NCI-H1092 treated with DMSO at 0.1 percent for 48 hours (cell line): ENCODE measurements at places on chromosomes 3 and 15.

GRCh38 chr15:59349680-59350420 lies 22.8 kb downstream of the MYO1E start:
- no peak for DNase-seq

- peak; percentile 37 for DNase-seq
These were observed 453.7 kb downstream of the FOXP1 start for GRCh38 chr3:71129611-71130431.

GRCh38 chr3:172530101-172530561 lies 6.9 kb upstream of the TNFSF10 start:
- DNase-seq, result no peak

- no peak for DNase-seq
These were observed 90.6 kb upstream of the TNFSF10 start for GRCh38 chr3:172613845-172614244.

- DNase-seq, result no peak
These were observed 7.4 kb downstream of the A4GNT start for GRCh38 chr3:138124706-138125355.

DNA sequence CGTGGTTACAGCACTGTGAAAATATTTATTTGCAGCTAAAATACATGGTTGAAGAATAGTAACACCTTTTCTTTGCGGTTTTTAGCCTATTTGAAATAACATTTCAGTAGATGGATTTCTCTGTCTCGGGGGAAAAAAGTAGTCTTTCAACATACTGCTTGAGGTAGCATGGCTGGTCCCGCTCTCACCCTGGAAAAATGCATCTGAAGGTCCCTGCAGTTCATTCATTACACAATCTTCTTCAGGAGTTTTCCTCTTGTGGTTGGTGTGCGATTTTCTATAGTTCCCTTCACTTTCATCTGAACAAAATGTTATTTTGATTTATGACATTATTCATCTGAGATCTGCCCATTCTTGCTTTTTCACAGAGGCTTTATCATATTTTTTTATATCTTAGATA lies 75.9 kb downstream of the STRIT1 start:
- no peak for DNase-seq

- DNase-seq, result no peak
These were observed 37.8 kb upstream of the TRH start for GRCh38 chr3:129936757-129937156.

DNA sequence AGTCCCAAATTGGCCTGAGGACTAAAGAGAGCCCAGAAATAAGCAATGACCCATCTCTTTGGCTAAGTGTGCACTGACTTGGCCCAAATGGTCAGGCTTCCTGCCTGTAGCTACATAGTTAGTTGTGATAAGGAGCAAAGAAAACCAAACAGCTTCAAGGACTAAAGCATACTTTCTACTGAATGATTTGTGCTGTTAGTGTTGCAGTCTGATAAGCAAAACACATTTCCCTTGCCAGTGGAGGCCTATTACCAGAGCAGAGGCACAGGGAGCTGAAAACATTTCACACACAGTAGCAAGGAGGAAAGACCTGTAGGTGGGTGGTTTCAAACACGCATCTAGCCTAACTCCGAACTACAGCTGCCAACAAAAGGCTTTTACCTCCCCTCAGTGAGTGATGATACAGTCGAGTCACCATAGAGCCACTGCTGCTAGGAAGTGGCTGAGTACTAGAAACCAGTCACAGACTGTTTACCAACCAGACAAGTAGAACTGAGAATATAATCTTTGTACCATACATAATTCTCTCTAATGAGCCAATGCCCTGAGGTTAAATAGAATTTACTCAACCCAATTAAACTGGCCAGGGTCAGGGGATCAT lies 222.3 kb upstream of the THBS1 start:
- no peak for DNase-seq

DNA sequence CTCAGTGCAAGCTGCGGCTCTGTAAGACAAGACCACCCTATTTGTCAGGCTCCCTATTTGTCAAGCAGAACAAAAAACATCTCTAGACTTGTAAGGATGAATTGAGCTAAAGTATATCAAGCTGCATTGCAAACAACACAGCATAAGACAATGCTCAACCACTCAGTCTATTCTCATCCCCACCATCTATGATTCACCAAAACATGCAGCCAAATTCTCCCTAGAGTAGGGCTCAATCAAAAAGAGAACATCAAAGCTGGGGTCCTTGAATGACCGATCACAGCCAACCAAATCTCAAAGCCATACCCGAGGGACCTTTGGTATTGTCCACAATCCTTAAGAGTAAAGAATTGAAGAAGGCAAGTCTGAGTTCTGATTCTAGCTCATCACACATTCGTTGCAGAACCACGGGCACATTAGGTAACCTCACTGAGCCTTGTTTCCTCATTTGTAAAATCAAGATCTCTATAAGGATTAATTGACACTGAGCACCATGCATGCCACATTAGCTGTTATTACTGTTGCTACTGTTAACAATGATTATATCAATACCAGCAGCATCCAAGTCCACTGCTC lies 31.2 kb downstream of the RFTN1 start:
- no peak for DNase-seq

DNA sequence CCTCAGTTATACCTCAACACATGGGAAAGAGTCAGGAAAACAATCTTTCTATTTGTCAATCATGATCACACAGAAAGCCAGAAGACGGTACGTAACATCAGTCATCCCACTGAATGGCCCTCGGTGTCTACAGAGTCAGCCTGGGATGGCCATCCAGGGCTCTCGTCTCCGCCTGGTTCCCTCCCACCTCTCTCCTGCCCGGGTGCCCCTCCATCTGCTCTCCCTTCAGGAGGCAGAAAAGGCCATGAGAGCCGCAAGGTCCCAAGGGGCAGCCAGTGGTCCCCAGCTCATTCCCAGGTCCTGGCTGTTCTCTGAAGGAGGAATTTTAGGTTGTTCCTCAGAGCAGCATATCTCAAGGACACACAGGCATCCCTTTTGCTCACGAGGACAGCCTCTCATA lies 4.4 kb upstream of the LRRC15 start:
- DNase-seq, result no peak

GRCh38 chr3:197700095-197700494 lies 36.6 kb downstream of the RUBCN start:
- no peak for DNase-seq

DNA sequence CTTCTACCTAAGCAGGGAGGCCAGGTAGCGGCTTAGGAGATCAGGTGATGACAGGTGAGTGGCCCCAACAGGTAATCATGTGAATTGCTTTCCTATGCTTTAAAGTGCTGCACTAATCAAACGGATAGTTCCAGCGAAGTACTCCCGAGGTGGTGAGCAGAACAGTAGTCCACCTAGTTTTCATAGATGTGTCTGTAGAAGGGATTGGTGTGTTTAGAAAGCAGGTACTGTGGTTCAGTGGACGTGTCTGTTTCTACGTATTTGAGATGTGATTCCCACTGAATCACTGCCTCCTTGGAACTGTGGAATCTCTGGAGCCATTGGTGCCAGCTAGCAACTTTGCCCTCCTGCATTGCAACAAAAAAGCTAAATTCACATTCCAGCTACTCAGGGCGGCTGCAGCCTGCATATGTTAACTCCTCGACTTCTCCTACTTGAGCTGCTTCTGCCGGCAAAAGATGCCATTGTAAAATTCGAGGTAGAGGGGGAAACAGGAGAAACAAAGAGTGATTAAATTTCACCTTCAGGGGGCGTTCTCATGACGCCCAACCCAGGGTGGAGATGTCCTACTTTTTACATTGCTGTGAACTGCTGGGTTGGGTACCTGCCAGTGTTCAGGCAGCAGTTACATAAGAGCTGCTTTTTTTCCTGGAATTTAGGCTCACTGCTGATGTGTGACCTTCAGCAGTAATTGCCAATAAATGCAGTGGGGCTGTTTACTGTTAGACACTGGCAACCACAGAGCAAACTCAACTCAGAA lies 227.3 kb downstream of the ITPR1 start:
- DNase-seq, result peak; percentile 21

GRCh38 chr3:48543271-48543866 lies 13.2 kb downstream of the PFKFB4 start:
- DNase-seq, result no peak

- DNase-seq, result no peak
These were observed 120.6 kb downstream of the ATG7 start for GRCh38 chr3:11392860-11393114.

GRCh38 chr3:61177450-61177849 lies 73.8 kb downstream of the FHIT start:
- DNase-seq, result no peak

- DNase-seq, result no peak
These were observed 50.1 kb downstream of the CADPS start for GRCh38 chr3:62824965-62825592.

- DNase-seq, result no peak
These were observed 6.4 kb downstream of the C3orf52 start for GRCh38 chr3:112092496-112093179.

- no peak for DNase-seq
These were observed 49.6 kb upstream of the SLC12A8 start for GRCh38 chr3:125262161-125262560.

DNA sequence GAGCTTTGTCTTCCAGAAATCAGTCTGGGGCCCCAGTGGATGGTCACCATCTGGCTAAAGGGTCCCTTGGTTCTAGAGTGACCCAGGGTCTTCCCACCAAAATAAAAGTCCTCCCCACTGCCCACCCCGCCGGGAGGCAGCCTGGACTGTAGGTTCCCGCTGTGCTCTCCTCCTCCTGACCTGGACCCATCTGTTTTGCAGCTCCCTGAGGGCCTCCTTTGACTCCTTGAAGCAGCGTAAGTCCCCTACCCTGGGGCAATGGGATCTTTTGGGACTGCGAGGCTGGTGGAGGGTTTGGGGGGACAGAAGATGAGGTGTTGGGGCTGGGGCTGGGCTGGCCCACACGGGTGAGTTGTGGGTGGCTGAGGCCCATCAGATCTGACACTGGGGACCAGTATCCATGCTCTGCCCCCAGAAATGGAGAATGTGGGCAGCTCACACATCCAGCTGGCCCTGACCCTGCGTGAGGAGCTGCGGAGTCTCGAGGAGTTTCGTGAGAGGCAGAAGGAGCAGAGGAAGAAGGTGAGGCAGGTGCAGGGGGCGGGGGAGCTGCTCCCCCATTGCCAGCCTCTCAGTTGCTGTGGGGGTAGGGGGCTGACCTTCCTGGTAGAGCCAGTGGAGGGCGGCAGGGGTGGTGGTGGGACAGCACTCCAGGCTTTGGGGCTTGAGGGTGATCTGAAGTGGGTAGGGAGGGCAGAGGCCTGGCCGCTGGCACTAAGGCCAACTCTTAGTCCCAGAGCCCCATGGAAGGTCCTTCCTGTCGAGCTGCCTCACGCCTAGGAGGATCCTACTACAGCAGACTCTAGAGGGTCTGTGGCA lies 30.4 kb downstream of the PSTPIP1 start:
- DNase-seq, result no peak

GRCh38 chr15:48976444-48977088 lies 12.8 kb upstream of the SHC4 start:
- no peak for DNase-seq

- no peak for DNase-seq
These were observed 8.7 kb upstream of the GRM2 start for GRCh38 chr3:51698209-51698608.

GRCh38 chr3:155863072-155863784 lies 7.2 kb upstream of the GMPS start:
- no peak for DNase-seq

DNA sequence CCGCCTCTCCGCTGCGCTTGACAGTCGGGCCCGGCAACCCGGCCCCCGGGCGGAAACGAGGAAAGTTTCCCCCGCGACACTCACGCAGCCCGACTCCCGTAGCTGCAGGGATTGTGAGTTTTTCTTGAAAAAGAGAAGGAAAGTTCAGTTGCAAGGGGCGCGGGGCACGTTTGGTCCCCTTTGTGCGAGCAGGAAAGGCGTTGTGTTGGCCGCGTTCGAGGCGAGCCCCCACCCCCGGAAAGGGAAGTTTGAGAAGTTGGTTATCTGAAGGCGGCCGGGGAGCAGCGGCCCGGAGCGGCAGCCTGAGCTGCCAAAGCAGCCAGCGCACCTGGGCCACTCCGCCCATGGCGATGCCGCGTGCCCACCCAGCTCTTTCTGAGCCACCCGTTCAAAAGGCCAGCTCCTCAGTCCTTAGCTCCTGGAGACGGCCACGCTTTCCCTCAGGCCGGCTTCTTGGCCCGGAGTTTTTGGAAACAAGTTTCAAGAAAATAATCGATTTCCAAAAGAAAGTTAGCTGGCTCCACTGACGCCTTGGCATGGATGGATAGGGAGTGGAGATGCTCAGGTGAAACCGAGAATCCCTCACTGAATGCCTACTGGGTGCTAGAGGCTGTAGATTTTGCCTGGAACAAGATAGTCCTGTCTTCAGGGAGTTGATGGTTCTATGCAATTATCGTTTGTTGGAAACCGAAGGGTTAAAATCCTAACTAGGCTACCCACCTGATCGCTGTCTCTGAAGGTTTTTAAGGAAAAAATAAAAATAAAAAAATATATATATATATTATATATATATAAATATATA lies 832 bp downstream of the TGFBR2 start:
- DNase-seq, result peak; percentile 1

GRCh38 chr3:12954891-12955650 lies 113.7 kb upstream of the RPL32 start:
- peak; percentile 89 for DNase-seq

DNA sequence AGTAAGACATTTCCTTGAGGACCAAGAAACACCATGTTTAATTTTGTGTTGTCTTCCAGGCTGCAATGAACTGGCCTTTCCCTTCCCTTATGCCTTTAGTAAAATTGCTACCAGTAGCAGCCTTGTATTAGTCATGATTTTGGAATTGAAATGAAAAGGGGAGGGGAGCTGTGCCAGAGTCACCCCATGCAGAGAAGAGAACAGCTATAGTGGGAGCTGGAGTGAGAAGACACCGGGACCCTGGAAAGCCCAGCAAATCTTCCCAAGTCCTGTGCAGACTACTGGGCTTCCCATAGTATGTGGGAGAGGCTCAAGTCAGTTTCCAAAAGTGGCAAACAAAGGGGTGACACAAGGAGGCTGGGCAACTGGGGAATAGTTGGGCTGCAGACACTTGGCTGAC lies 178.5 kb downstream of the NR1D2 start:
- DNase-seq, result no peak

DNA sequence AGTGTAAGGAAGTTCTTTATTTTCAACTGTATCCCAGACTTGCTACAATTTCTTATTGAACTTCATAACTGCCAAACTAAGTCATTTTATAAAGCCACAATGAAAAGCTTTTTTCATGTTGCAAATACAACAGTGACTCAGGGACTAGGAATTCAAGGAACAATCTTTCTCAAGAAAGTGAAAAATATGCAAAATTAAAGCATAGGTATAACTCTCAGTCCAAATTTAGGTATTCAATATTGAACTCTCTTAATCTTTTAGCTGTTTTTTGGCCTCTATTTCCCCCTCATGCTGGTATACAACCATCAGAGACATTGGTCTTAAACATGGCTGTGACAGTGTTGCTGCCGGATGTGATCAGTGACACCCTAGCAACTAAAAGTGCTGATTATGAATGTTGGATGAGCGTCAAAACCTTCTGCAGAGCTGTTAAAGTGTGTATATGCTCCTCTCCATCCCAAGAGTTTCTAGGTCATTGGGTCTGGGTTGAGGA lies 476.9 kb downstream of the ZNF385D start:
- no peak for DNase-seq
